Keratinocyte (primary cell): ENCODE measurements at places on chromosomes 6 and 20.

GRCh38 chr6:141491684-141492083, 641.0 kb upstream of the GJE1 start:
- H3K27ac ChIP-seq = no peak overlapping the region
- H3K27me3 ChIP-seq = no peaks in the 10 kb centered on the region
- DNase-seq = no peak
- no peaks in the 10 kb centered on the region for H3K36me3 ChIP-seq
- H3K4me3 ChIP-seq = no peak overlapping the region

DNA sequence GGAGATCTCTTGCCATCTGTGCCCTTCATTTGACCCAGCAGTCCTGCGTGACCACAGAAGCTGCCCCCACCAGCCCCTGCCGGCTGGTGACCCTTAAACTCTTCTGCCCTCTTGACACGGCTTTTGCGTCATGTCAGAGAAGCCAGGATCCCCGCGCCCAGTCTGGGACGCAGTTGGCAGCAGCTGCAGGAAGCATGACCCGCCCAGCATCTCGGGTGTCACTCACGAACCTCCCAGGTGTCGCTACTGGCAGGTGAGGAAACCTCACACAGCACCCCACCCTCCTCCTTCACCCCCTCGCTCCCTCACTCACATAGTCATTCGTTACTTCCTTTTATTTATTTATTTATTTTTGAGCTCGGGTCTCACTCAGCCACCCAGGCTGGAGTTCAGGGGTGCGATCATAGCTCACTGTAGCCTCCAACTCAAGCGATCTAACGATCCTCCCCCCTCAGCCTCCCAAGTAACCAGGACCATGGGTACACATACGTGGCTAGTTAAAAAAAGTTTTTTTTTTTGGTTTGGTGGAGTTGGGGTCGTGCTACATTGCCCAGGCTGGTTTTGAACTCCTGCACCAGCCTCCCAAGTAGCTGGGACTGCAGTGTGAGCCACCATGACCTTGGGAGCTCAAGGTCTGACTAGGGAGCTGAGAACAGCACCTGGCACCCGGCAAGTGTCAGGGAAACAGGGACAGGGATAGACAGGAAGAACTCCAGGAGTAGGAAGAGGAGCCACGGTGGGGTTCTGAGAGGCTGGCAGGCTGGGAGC, 14.1 kb upstream of the SPDEF start:
- no peak for DNase-seq
- H3K27ac ChIP-seq = no peak overlapping the region
- peaks cover 7% of the 10 kb centered on the region for H3K27me3 ChIP-seq
- H3K36me3 ChIP-seq = no peaks in the 10 kb centered on the region

GRCh38 chr6:52399511-52400312, 20.4 kb upstream of the EFHC1 start:
- DNase-seq = no peak
- no peak overlapping the region for H3K4me3 ChIP-seq
- no peak overlapping the region for H3K27ac ChIP-seq

DNA sequence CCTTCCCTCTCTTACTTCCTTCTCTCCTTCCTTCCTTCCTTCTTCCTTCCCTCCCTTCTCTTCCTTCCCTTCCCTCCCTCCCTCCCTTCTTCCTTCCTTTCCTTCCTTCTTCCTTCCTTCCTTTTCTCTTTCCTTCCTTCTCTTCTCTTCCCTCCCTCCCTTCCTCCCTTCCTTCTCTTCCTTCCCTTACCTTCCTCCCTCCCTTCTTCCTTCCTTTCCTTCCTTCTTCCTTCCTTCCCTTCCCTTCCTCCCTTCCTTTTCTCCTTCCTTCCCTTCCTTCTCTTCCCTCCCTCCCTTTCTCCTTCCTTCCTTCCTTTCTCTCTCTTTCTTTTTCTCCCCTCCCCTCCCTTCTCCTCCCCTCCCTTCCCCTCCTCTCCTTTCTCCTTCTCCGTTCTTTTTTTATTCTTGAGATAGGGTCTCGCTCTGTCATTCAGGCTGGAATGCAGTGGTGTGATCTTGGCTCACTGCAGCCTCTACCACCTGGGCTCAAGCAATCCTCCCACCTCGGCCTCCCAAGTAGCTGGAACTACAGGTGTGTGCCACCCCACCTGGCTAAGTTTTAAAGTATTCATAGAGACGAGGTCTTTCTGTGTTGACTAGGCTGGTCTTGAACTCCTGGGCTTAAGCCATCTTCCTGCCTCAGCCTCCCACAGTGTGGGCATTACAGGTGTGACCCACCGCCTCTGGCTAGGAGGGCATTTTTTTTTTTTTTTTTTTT, 1.1 kb upstream of the ZNF512B start:
- H3K27ac ChIP-seq = no peak overlapping the region
- peaks cover 4% of the 10 kb centered on the region for H3K27me3 ChIP-seq
- H3K4me3 ChIP-seq = no peak overlapping the region
- DNase-seq = no peak

GRCh38 chr6:79647741-79648140, 16.6 kb downstream of the SH3BGRL2 start:
- H3K27me3 ChIP-seq = no peaks in the 10 kb centered on the region
- no peak overlapping the region for H3K4me3 ChIP-seq
- DNase-seq = no peak
- H3K36me3 ChIP-seq = no peaks in the 10 kb centered on the region
- H3K4me1 ChIP-seq = peaks cover 4% of the 10 kb centered on the region
- H3K27ac ChIP-seq = no peak overlapping the region
